ENCODE measurements at places on chromosomes 6 and 20.

DNA sequence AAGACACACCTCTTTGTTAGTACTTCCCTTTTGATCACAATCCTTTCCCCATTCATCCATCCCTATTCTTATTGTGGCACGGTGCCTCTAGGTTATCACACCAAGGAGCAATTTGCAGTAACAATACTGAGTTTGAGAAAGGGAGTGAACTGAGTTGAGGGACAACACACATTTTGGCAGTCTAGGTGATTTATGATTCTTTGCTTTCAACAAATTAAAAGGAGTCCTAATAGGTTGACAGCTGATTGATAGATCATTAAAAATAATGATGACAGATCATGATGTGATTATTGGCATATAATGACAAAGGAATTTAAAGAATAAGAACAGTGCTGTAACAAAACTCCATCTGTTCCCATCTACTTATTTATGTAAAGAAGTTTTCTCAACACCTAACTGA is 36.7 kb downstream of the IMPG1 start:
- no peak for DNase-seq

DNA sequence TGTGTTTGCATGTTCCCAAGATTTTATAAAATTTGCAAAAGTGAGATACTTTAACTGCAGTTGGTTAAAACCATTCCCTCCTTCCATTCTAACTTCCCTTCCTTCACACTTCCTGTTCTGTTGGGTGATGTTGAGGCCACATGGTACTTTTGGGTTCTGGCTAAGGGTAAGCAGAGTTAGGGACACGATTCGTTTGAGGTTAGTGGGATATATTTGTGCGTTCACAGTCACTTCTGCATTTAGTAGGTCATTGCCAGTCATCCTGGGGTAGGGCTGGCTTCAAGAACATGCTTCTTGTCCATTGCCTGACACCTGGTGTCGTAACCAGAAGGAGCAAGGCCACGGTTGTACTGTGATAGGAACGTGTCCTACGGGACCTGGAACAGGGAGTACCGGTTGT is 340.1 kb downstream of the ZFAND3 start:
- DNase-seq, result no peak

DNA sequence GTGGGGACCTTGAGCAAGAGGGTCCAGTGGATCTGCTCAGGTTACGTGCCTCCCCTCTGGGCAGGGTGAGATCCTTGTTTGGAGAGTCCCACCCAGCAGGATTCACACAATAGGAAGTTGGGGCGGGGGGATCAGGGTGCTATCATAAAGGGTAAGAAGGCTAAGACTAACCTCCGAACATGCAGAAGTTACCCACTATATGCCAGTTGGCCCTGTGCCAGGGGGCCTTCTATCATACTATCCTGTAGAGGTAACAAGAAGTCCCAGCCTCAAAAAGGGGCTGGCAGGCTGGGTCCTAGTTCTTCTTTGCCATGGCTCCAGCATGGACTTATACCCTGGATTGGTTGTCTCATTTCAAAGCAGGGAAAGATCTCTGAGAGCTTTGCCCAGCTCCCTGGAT is 94.1 kb downstream of the CDH26 start:
- DNase-seq, result no peak

DNA sequence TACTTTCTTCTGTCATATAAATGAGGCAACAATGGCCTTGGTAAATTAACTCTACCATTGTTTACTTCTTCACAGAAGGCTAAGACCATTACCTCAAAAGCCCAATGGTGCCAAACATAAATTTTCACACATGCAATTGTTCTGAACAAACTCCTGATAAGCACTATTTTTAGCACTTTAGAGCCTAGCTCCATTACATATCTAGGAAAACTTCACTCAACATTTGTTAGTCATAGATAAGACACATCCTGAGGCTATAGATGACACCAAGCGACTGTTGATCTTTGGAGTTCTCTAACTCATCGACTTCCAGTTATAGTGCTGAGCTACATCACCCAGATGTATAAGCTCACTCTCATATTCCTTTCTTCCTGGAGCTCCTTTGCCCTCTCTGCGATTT is 245.9 kb downstream of the EYS start:
- no peak for DNase-seq

- DNase-seq, result no peak
These were observed 514 bp upstream of the TSHZ2 start for GRCh38 chr20:52971498-52972189.

- DNase-seq, result no peak
These were observed 128.8 kb upstream of the STXBP5 start for GRCh38 chr6:147075381-147075780.

- no peak for DNase-seq
These were observed 11.6 kb upstream of the ELOVL5 start for GRCh38 chr6:53360093-53360912.

DNA sequence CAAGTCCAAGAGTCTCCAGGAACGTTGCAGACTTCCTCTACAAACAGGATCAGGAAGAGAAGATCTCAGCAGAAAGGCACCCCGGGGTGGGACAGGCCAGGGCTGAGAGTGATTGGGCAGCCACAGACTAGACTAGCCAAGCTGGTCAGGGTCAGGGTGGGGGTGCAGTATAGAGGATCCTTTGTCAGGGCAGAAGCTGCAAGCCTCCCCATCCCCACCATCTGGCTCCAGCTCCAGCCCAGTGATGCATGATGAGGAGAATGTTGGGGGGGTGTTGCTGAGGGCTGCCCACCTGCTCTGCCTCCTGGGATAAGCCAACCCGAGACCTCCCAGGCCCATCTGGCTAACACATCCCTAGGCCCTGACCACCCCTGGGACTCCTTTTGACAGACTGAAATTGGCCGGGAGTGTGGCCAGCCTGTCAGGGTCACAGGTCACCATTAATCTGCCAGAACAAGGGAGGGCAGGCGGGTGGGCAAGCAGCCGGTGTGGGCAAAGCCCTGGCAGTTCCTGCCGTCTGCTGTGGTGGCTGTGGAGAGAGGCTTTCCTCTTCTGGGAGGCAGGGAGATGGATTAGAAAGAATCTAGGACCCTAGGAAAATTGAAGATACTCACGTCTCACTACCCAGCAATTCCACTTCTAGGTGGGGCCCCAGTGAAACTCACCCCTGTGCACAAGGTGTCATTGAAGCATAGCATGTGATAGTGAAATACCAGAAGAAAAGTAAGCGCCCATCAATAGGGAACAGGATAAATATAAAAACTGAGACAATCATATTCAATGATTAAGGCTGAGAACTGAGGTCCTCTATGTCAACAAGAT is 22.1 kb upstream of the SNTA1 start:
- DNase-seq, result no peak

GRCh38 chr20:23874747-23875146 is 4.8 kb downstream of the CST5 start:
- DNase-seq, result no peak

DNA sequence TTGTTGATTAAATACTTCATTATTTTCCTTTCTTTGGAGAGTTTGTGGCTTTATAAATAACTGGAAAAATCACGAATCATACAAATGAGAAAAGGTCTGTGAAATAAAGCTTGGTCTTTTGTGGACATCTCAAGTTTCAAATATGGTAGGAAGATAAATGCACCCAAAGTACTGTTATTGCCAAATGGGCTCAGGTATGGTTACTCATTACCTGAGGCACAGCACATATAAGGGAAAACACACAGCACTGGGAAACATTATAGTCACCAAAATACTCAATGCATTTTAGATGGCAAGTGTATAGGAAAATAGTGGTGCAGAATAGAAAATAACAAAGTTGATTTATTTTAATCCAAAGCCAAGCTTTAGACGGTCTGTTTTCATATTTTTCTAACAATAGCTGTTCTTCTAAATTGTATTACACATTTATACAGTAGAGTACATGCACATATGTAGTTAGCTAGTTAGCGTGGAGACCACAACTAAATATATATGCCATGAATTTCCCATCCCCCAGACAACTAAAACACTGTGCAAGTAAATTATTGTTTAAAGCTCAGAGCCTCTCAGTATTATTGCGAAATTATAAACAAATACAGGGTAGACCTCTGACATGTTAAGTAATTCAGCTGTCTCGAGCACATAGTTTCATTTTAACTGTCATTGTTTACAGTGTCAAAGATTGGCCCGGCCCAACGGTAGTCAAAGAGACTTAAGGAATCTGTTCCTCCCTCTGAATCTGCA is 336.0 kb downstream of the SYNE1 start:
- DNase-seq, result no peak

DNA sequence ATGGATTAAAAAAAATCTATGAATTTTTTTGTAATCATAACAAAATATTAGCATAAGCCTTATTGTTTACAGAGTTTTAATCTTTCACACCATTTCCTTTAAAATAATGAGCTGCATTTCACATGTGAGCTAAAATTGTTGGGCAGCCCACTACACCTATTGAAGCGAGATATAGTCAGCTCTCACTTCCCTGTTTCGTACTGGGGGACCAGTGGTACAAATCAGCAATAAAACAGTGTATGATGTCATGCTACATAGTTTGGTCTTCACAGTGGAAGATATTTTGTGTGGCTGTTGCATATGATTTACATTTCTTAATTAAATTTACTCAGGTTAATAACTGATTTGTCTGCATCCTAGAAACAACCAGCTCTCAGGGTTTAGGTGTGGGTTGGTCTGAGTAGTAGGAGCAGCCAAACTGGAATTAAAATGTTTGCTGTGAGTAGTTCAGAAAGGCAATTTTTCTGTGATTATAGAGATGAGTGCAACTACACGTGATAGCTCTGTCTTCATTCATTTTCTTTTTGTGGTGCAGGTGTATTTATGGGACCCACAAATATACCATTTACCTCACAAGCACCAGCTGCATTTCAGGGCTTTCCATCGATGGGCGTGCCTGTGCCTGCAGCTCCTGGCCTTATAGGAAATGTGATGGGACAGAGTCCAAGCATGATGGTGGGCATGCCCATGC is 99.3 kb downstream of the B3GAT2 start:
- no peak for DNase-seq
